Neural crest cell (in vitro differentiated cells): ENCODE measurements at places on chromosomes 2 and 18.

- no peak for DNase-seq
These were observed 13.2 kb downstream of the HJURP start for GRCh38 chr2:233841183-233841582.

DNA sequence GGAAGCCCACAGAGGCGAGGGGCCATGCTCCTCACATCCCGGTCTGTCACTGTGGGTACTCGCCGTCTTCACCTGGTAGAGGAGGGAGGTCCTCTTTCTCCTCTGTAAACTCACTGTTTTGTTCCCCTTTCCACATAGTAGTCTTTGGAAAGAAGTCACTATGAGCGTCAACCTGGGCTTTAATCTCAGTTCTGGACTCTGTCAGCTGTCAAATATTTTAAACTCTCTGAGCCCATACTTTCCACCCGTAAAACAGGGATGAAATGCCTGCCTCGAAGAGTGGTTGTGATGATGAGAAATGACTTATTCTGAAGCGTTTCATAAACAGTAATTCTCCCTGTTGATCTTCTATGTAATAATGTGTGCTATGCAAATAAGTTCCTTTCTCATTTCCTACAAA is 547.1 kb upstream of the SOX11 start:
- DNase-seq, result no peak

- DNase-seq, result no peak
These were observed 5.8 kb downstream of the NGEF start for GRCh38 chr2:233007270-233007669.

DNA sequence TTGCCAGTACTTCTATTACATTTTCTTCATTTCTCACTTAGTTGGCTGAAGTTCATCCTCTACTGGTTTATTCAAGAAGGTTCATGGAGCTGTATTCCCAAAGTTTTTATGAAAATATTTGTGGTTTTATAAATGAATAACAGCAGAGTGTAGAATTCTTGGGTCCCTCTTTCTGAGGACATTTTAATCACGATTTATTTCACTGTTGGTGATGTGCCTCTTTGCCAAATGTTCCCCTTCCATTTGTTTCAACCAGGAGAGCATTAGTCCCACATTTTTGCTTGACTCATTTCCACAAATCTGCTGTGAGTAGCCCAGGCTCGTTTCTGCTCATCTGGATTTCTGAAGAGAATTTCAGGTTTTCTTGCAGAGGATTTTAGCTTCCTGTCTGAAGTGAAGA is 20.8 kb downstream of the COPS7B start:
- no peak for DNase-seq

GRCh38 chr2:232170396-232170795 is 208.2 kb upstream of the ALPP start:
- DNase-seq, result no peak

- DNase-seq, result no peak
These were observed 228.7 kb upstream of the SKOR2 start for GRCh38 chr18:47480166-47480565.

DNA sequence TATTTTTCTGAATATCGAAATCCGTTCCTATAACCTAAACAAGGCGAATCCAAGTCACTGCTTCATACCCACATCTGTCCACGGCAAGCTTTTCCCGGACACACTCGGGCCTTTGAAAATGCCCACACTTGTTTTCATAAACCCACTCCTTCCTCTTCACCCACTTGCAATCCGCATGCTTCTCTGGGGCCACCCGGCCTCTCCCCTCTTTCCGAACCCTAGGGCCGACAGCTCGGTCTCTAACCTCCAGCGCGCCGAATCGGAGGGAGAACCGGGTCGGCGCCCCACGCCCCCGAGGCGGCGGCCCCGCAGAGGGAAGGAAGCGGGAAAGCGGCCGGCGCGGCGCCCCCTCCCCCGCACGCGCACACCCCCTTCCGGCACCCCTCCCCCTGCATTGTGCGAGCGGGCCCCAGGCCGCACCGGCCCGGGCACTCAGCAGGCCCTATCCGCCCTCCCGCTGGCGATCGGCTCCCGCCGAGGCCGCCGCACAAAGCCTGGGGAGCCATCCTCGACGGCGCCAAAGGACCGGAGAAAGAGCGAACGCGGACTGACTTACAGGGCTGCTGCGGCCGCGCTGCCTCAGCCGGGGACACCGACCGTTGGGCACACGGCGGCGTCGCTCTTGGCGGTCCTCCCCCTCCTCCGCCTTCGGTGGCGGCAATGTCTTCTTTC is 467 bp downstream of the PUM2 start:
- DNase-seq, result peak; percentile 60

- no peak for DNase-seq
These were observed 76.2 kb downstream of the MOGAT1 start for GRCh38 chr2:222747526-222748160.

DNA sequence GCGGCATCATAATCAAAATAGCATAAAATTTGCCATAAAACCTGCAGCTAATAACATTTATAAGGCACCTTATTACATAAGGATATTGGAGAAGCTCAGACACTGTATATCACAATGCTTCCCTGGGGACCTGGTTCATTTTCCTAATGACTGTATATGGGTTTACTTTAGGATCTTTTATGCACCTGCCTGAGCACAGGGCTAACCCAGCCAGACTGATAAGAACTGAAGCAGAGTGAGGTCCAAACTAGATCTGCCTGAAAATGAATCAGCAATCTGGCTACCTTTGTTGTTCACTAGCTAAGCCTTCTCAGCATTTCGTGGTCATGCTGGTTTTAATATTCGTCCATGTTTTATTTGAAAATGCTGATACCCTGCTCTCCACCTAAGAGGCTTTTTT is 1922.3 kb upstream of the CELF4 start:
- no peak for DNase-seq

GRCh38 chr2:138298120-138298814 is 203.3 kb upstream of the SPOPL start:
- no peak for DNase-seq
